ENCODE measurements at places on chromosomes 1 and 21.

DNA sequence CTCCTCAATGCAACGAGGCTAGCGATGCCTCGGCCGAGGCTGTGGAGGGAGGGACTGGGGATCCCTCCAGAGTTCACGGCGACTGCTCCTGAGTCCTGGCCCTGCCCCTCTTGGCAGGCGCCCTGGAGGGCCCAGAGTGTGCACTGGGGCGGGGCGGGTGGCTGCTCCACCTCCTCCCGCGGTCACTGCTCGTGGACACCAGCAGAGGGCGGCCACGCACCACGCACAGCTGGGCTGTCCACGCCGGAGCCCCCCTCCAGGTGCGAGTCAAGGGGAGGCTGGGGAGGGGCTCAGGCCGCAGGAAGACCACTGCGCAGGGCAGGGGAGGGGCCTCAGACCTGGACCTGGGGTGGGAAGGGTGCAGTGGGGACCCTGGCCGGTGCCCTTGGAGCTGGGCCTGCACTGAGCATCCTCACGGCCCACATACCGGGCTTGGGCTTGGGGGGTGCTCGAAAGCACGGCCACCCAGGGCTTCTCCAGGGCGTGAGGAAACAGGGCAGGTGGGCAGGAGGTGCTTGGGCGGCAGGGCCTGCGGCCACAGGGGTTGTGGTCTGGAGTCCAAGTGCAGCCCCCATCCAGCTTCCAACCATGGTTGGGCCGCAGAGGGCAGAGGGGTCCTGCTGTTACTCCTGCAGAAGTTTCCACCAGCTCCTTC, 20.6 kb upstream of the TTC34 start:
- DNase-seq, result no peak

GRCh38 chr1:70295749-70296148, 58.8 kb downstream of the ANKRD13C start:
- DNase-seq, result no peak

GRCh38 chr1:18473195-18473815, 7.4 kb upstream of the KLHDC7A start:
- DNase-seq, result no peak

DNA sequence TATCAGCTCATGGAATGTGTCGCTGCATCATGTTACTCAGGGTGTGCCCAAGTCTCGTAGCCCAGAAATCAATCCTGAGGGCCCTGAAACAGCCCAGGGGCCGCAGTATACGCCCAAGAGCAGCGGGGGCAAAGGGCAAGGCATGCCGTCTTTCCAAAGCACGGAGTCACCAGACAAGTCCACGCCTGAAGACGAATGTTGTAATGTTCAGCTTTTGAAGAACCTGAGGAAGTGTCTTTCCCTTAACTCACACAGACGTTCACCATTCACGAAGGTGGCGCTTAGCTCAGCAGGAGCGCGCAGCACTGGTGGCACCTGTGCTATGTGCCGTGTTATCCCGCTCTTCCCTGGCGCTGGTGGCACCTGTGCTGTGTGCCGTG, 18.8 kb upstream of the PWP2 start:
- no peak for DNase-seq

- no peak for DNase-seq
Observed at GRCh38 chr1:184399192-184399847, 12.5 kb downstream of the C1orf21 start.
